ENCODE measurements at places on chromosomes 2 and 18. TPM values are rescaled to one million over a fixed set of nuclear protein-coding genes. Genes with fewer than 3 reads are reported as not detected.

DNA sequence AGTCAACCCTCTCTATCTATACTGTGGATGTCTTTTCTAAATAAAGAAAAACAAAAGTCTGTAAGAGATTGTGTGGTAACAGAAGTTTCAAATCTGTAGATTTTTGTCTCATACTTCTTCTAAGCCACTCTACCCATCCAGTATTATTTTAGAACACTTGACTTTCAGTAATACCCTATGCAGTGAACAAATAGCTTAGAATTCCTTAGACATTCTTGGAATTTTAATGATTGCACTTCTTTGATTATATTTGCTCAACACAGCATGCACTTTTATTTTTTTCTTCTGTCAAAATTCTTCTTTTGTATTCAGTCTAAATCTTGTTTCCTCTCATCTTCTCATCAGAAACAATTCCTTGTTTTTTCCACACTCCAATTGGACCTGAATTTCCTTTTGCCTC, 1080.2 kb downstream of the SUCLG1 start:
- no peaks in the 10 kb centered on the region for H3K4me1 ChIP-seq
- no peaks in the 10 kb centered on the region for H3K36me3 ChIP-seq
- DNase-seq = no peak
- no peaks in the 10 kb centered on the region for H3K27me3 ChIP-seq
- no peak overlapping the region for H3K27ac ChIP-seq

- H3K4me1 ChIP-seq = peaks cover 7% of the 10 kb centered on the region
- no peak for DNase-seq
- H3K27me3 ChIP-seq = peaks cover 6% of the 10 kb centered on the region
- H3K27ac ChIP-seq = no peak overlapping the region
These were observed 9.7 kb upstream of the ATP6V1B1 start for GRCh38 chr2:70926042-70926441.

DNA sequence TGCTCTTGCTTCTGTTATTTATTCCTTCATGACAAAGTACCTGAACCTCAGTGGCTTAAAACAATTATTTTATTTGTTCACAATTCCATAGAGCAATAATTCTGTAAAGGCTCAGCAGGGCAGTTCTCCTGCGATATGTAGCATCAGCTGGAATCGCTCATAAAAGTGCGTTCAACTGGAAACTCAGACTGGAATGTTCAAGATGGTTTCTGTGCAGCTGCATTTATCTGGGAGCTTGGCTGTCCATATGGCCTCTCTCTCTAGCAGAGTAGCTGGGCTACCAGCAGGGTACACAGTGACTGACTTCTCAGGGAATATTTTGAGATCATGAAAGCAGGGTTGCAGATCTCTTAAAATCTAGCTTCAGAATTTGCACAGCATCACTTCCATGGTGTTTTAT, 13.5 kb downstream of the CCDC121 start:
- no peaks in the 10 kb centered on the region for H3K4me1 ChIP-seq
- no peak overlapping the region for H3K4me3 ChIP-seq
- H3K27me3 ChIP-seq = no peaks in the 10 kb centered on the region

GRCh38 chr18:48944634-48945033, 6.1 kb downstream of the SMAD7 start:
- peaks cover 80% of the 10 kb centered on the region for H3K36me3 ChIP-seq
- no peak for DNase-seq
- peak overlapping the region; percentile 86 for H3K27ac ChIP-seq
- peaks cover 16% of the 10 kb centered on the region for H3K27me3 ChIP-seq
- H3K4me1 ChIP-seq = peaks cover 85% of the 10 kb centered on the region

Gene GALNT5
- total RNA-seq = 27.6 TPM

All from HFFc6 (cell line).